ENCODE measurements at places on chromosomes 4 and X.

- no peak for DNase-seq
Measured at GRCh38 chr4:73612032-73612431, 8.2 kb downstream of the RASSF6 start.

GRCh38 chr4:157045507-157046127 is 30.3 kb upstream of the GLRB start:
- DNase-seq: peak; percentile 63

DNA sequence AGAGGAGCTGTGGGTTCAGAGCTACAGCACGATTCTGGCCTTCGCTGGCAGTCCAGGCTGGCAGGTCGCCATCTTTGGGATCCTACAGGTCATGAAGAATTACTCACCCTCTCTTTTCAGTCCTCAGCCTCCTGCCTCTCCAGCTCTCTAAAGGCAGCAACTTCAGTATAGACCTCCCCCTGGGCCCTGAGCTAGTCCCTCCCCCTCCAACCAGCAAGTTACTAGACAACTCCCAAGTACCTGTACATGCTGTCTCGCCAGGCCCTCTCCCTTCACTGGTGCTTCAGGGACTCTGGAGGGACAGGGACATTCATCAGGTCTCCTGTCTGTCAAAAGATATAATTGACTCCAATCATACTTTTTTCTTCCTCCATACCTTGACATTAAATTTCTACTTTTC is at the start of gene GPR119:
GPR119 (minus strand) TSS at position 155 of the 400 bp plus-strand sequence. CDS start 227 bp downstream, outside the sequence.
- DNase-seq: no peak

- no peak for DNase-seq
Measured at GRCh38 chr4:85260064-85260463, 214.9 kb upstream of the ARHGAP24 start.

DNA sequence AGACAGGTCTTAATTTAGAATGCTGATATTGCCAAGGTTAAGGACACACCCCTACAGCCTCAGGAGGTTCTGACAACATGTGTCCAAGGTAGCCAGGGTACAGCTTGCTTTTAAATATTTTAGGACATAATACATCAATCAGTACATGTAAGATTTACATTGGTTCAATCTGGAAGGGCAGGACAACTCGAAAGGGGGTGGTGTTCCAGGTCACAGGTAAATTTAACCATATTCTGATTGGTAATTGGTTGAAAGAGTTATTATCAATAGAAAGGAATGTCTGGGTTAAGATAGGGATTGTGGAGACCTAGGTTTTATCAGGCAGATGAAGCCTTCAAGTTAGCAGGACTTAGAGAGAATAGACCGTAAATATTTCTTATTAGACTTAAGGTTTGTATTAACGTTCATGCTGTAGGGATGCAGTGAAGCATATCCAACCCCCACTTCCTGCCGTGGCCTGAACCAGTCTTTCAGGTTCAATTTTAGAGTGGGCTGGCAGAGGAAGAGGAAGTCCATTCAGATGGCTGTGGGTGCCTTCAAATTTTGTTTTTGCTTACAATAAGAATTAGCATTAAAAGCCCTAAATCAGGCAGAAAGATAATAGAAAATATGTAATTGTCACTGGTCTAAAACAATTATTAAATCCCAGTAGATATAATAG is 136.5 kb upstream of the GALNTL6 start:
- DNase-seq: no peak

- DNase-seq: no peak
Measured at GRCh38 chrX:52380993-52381392, 12.2 kb downstream of the XAGE2 start.

DNA sequence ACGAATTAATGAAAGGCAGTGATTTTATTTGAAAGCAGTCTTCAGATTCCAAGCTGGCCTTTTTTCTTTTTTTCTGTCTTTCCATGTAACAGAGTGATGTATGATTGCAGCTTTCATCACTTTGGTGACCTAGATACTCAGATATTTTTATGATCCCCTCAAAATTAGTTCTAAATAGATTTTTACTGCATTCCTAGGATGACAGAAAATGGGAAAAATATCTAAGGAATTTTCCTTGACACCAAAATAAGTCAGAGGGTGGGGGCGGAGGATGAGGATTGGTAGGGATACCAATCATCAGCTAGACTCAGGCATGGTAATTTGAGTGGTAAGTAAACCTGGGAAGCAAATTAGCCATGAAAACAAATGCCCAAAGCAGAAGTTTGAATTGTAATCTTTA is 11.9 kb upstream of the HMGB2 start:
- peak; percentile 26 for DNase-seq

DNA sequence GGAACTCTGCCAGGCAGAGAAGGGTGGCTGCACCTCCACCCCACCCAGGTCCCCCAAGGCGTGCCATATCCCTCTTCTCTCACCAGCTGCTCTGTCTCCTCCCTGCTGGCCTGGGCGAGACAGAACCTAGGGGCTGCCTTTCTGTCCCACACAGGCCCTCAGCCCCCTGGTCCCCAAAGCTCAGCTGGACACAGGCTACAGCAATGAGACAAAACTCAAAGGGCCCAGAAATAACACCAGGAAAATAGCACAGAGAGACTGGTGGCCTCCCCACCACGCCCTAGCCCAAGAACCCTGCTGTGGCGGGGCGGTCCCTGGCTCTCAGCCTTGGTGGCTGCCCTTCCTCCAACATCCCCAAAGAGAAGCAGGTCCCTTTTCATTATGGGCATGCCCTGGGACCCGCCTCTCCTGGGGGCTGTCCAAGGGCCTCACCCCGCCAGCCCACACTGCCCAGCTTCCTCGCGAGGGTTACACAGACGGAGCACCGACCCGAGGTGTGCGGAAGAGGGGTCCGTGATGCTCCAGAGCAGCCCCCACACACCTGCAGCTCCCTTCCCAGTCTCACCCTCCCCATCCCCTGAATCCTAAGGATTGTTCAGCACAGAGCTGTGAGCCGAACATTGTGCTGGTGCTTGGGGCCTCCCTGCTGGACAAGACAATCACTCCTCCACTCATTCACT is 67.7 kb upstream of the HMX1 start:
- no peak for DNase-seq

DNA sequence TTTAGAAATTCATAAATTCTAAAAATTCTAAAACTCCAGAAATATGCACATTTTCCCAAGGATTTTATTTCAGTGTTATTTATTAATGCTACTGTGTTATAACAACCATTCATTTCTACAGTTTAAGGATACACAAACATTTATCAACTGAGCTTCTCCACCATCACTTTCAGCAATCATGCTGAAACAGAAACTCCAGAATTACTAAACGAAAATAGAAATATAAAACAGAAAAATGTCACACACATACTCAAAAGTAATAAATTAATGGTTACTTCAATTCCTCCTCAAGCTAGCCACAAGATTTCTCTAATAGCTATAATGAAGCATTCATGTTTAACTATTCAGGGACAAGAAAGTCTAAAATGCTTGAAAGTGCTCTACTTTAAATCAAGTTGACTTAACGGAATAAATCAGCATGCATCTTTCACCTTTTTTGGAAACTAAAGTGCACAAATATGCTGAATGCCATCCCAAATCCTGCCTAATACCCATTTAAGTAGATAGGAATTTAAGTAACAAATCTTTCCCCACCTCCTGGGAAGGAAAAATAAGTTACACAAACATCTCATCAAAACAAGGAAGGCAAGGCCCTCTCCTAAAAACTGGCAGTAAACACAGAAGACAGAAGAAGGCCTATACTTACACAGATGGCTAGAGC is 563 bp downstream of the FAM13A start:
- no peak for DNase-seq

- no peak for DNase-seq
Measured at GRCh38 chr4:183366206-183366835, 44.1 kb upstream of the CLDN24 start.

DNA sequence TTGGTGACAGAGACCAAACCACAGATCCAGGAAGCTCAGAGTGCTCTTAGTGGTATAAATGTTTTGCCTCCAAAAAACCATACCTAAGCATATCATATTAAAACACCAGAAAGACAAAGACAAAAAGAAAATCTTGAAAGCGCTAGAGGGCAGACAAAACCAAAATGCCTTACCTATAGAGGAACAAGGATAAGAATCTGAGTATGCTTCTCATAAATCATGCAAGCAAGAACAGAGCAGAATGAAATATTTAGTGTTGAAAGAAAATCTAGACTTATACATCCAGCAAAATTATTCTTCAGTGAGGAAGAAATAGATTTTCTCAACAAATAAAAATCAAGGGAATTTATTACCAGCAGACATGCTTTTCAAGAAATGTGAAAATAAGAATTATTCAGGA is 941.0 kb upstream of the INTU start:
- no peak for DNase-seq

GRCh38 chrX:119401569-119401968 is 2.4 kb downstream of the SLC25A43 start:
- no peak for DNase-seq

DNA sequence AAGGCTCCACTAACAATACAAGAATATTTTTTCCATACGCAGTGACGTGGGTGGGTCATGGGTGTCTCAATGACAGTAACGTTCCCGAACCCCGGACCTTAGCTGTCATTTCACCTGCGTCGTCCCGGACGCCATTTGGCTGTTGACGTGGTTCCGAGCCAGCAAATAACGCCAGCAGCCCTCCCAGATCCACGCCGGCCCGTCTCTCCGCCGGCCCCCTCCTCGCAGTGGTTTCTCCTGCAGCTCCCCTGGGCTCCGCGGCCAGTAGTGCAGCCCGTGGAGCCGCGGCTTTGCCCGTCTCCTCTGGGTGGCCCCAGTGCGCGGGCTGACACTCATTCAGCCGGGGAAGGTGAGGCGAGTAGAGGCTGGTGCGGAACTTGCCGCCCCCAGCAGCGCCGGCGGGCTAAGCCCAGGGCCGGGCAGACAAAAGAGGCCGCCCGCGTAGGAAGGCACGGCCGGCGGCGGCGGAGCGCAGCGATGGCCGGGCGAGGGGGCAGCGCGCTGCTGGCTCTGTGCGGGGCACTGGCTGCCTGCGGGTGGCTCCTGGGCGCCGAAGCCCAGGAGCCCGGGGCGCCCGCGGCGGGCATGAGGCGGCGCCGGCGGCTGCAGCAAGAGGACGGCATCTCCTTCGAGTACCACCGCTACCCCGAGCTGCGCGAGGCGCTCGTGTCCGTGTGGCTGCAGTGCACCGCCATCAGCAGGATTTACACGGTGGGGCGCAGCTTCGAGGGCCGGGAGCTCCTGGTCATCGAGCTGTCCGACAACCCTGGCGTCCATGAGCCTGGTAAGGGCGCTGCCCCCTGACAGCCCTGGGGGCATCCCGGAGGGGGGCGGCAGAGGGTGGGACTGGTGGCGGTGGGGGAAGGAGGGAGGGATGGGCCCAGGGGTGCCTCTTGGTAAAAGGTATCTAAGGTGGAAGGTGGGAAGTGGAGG is at the start of gene CPE:
CPE (plus strand) TSS at position 264 of the 933 bp plus-strand sequence; CDS start at position 478, 214 bp downstream.
- peak; percentile 83 for DNase-seq

DNA sequence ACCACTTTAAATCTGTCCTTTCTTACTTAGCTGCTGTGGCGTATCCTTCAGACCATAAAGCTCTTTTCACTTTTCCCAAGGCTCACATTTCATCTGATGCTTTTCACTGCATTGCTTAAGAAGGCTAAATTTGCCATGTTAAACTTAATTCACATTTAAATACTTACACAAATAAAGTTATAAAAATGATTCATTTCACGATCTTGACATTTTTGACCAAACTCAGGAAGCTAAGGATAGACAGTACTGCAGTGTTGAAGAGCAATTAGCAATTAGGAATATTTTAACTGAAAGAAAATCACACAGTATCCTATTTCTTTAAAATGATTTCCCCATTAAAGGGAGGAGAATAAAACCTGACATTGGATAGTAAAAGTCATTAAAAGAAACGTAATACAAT is 1038.6 kb downstream of the STPG2 start:
- DNase-seq: no peak

GRCh38 chr4:35725131-35725530 is 519.2 kb downstream of the ARAP2 start:
- DNase-seq: no peak

DNA sequence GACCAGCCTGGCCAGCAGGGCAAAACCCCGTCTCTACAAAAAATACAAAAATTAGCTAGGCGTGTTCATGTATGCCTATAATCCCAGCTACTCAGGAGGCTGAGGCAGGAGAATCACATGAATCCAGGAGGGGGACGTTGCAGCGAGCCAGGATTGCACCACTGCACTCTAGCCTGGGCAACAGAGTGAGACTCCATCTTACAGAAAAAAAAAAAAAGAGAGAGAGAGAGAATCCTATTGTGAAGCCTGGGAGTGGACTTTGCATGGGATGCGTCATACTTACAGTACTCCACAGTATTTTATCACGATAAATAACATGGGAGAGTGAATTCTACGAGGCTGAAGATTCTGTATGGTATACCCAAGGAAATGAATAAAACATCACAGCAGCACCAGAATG is 139.6 kb downstream of the AASDH start:
- DNase-seq: no peak

DNA sequence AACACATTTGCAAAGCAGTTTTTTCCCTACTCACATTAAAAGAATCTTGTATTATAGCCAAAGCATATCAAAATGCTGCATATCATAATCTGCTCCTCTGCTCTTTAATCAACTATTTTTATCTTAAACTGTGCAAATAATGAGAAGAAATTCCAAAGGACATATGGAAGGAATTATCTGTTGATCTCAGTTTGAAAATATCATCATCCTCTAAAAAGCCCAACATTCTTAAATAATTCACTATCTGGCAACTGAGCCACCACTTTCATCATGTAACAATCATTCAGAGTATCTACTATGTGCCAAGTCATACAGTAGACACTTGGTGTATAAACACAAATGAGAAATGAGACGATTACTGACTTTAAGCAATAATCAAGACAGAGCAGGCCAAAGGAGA is 63.0 kb downstream of the PRSS12 start:
- DNase-seq: no peak

DNA sequence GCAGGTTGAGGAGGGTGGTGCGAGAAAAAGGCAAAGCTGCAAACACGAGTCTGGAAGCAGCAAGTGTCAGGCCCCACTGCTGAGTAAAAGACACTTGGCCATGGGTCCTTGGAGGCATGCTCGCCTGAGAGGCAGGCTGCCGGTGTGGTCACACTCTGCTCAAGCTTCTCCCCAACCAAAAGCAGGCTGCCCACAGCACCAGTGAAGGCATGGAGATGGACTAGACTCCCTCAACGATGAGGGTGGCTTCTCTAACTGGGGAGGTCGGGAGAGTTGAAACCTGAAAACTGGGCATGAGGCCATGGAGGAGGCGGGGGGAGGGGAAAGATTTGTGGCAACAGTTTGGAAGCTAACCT is 86.5 kb downstream of the ATG4A start:
- DNase-seq: no peak

DNA sequence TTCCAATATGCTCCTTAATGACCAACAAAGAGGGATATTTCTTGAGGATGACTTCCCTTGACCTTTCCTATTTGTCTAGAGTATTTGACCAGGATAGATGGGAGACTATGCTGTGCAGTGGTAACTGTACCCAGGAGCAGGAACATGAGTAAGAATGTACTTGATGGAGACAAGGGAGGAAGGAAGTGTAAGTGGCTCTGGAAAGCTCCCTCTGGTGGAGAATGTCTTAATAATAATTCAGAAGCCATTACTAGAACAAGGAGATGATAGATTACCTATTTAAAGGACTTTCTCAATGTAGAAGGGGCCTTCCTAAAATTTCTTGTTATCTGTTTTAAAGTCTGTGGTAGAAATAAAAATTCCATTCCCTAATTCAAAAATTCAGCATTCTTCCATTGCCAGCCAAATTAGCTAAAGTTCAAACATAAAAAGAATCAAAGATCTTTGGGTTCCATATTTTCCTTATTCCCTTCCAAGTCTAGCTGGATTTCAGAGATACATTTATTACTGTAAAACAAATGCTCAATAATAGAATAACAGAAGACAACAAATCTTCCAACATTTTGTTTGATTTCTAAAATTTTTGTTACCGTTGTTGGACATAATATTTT is 83.8 kb downstream of the GRID2 start:
- peak; percentile 70 for DNase-seq
